ENCODE measurements at places on chromosomes 11 and 22.

- DNase-seq, result no peak
Measured at GRCh38 chr11:2522631-2523255, 77.9 kb downstream of the KCNQ1 start.

DNA sequence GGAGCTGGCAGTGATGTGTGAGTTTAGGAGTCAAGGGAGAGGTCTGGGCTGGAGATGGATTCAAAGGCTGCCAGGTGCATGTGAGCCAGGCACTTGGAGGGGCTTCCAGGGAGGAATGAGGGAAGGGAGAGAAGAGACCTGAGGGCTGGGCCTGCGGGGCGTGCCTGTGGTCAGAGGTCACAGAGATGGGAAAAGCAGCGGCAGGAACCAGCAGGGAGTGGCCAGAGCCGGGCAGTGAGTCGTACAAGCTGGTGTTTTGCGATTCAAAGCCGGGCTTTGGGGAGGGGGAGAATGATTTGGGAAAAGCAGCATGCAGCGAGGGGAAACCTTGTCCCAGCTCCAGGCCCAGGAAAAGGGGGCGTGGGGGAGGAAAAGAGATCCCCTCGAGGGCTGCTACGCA, 96.9 kb upstream of the RTL6 start:
- DNase-seq, result no peak

DNA sequence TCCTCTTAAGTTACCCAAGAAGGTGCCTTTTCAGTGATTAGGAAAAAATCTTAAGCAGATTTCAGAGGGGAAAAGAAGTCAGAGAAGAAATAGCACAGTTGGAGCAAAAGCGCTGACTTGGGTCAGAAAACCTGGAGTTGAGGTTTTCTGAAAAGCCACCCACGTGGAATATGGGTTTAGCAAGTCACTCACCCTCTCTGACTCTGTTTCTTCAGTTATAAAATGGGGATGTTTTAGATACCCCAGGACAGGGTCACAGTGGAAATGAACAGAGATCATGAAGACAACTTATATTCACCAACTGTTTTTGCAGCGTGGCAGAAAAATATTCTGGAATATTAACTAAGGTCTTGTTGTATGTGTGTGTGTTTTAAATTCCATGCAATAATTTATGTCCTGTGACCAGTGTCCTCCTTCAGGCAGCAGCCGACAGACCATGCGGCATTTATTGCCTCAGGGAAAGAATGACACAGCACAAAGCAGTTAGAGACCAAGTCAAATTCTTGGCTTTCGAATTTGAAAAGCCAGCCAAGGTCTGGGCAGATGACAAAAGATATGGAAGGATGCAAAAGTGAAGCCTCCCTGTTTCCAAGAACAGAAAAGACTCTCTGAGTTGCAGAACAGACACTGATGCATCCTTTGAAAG, 119.9 kb downstream of the MIAT start:
- no peak for DNase-seq

- DNase-seq, result peak; percentile 22
Measured at GRCh38 chr11:22244986-22245592, 52.2 kb downstream of the ANO5 start.

DNA sequence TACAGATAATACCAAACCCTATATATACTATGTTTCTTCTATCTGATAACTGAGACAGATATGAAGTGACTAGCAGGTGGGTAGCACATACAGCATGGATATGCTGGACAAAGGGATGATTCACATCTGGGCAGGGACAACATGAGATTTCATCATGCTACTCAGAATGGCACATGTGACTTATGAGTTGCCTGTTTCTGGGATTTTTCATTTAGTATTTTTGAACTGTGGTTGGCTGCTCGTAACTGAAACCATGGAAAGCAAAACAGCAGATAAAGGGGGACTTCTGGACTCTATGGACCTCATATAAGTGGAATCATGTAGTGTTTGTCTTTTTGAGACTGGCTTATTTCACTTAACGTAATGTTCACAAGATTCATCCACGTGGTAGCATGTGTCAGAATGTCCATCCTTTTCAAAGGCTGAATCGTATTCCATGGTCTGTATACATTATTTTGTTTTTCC, 883.0 kb downstream of the TBC1D22A start:
- no peak for DNase-seq

GRCh38 chr11:93540896-93541553, 2.2 kb downstream of the SMCO4 start:
- no peak for DNase-seq

DNA sequence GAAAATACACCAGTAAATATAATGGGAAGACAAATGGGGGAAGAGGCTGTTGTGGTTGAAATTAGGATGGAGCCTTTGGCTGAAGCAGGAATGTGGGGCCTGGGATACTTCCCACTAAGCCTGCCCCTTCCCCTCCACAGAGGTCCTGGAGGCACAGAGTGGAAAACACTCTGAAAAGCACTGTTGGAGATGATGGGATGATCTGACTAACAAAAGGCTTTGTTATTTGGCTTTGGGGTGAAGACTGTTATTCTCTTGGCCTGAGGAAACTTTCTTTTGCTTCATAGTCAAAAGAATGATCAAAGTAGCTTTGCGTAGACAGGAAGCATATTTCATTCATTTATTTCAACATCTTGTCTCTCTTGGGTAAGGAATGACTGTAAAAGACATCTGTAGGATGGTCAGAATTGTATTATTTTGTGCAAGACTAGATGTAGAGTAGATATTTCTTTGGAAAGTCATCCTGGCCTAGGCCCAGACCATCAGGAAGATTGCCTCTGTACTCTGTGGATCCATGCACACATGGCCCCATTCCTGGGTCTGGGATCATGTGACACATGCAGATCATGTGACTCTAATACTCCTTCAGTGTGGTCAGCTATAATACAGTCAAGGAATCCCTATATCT, 111.4 kb downstream of the SPON1 start:
- DNase-seq, result no peak

GRCh38 chr11:36098087-36098486, 154.2 kb downstream of the LDLRAD3 start:
- no peak for DNase-seq

DNA sequence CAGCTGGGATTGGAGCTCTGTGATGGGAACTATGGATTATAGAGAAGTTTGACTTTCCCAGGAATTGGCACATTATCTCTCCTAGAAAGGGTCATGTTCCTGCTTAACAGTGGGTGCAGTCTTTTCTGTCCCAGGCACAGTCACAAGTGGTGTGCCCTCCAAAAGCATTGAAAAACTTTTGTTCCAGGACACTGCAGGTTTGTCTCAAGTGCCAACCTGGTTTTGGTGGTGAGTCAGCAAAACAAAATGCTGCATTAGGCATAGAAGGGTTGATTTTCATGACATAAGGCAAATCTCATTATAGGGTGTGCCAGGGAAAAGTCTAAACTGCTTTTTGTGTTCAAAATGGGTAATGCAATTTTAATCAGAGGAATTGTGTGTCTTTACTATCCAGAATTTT, 4.9 kb downstream of the HTATIP2 start:
- DNase-seq, result no peak

DNA sequence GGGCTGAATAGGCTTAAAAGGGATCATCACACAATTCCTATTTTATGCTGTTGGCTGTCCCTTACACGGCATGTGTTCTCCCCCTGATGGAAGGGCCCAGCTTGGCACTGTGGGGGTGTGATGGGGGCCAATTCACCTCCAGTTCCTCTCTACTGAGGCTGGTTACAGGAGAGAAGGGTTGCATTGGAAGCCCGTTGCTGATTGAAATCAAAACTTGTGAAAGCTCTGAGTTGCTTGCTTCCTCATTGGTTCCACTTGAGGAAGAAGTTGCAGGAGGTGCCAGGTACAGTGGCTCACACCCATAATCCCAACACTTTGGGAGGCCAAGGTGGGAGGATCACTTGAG, 13.3 kb upstream of the PRG2 start:
- DNase-seq, result no peak

DNA sequence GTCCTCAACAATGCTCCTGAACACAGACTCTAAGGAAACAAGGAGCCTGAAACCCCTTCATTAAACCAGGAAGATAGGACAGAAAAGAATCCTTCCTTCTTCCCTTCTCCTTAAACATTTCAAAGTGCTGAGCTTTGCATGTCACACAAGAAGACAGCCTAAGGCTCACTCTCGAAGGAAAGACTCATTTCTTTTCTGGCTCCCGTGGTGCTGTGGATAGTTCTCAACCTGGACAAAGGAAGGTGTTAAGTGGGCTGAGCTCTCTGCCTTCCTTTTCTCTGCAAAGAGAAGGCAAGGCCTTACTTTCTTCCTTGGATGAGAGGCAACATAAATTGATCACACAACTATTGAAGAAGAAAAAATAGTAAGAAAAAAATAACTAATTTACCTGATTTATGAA, 452.4 kb upstream of the DDI1 start:
- no peak for DNase-seq

GRCh38 chr11:44694443-44694842, 32.3 kb upstream of the TSPAN18 start:
- peak; percentile 5 for DNase-seq

DNA sequence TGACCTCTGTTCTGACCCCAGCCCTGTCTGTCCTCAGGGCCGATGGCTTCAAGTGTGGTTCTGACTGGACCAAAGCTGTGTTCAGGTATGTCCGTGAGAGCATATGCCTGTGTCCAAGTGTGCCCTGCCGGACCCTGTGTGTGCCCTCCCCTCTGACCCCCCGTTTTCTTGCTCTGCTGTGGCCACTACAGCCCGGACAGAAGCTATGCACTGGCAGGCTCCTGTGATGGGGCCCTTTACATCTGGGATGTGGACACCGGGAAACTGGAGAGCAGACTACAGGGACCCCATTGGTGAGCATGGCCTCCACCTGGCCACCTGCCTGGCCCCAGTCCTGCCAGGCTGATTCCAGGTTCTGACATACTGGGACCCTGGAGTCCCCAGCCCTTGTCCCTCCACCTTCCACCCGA, 14.5 kb downstream of the ATG16L2 start:
- no peak for DNase-seq

GRCh38 chr11:117634756-117635603, 162.0 kb downstream of the DSCAML1 start:
- no peak for DNase-seq

- DNase-seq, result no peak
Measured at GRCh38 chr11:5137014-5137413, 1.1 kb downstream of the OR52A5 start.

DNA sequence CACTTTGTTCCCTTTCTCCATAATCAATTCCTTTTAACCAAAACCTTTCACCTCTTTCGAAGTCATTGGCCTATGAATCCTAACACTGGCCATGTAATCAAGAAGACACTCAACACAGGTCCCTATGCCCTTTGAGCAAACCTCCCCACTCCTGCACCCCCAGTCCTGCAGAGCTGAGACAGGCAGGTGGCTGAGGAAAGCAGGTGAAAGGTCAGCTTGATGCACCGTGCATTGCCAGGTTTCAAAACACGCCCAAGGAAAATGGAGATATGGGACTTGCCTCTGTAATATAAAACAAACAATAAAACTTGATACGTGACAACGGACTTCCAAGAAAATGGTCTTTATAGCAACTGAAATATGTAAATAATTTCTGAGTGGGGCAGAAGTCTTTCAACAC, 10.6 kb downstream of the CPT1A start:
- DNase-seq, result no peak

- peak; percentile 94 for DNase-seq
Measured at GRCh38 chr22:39534591-39535356, 2.2 kb upstream of the RPS19BP1 start.

GRCh38 chr11:43879789-43880639, 617 bp upstream of the ALKBH3 start:
- DNase-seq, result no peak

- no peak for DNase-seq
Measured at GRCh38 chr22:22836635-22837034, 51.0 kb upstream of the IGLL5 start.

DNA sequence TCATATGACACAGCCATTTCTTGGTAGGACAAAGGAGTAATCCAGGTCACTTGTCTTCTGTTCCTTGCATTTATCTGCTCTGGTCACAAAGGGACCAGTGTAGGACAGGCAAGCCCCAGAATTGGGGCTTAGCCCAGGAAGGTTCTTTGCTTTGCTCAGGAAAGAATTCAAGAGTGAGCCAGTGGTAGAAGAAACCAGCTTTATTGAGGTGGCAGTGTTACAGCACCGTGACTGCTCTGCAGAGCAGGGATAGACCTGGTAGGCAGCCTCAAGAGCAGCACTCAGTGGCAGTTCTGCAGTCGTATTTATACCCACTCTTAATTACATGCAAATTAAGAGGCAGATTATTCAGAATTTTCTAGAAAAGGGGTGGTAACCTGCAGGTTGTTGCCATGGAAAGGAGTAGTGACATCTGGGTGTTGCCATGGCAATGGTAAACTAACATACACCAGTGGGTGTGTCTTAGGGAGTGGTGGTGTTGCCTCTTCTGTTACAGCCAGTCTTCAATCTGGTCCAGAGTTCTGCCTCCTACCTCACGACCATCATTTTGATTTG, 84.9 kb upstream of the RAB1B start:
- DNase-seq, result peak; percentile 8

DNA sequence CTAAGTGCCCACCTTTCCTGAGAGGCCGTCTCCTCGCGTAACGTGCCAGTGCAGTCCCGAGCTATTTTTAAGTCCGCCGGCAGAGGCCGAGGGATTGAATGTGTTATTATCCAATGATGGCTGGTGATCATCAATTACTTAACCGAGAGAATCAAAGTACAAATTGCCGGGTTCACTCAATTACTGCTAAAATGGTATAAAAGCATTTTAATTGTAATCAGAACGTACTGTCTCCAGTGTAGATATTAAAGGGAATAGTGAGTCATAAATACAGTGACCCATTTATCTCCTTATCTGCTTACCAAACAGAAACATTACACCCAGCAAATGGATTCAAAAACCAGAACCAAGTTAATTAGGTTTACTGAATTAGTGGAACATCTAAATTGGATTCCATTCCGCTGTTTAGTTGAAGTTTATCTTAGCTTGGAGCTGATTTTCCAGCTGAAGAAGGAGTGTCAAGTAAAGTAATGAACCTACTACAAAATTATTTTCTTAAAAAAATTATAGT, 334.9 kb downstream of the BRD1 start:
- no peak for DNase-seq

- DNase-seq, result no peak
Measured at GRCh38 chr22:22976033-22976922, 88.7 kb downstream of the IGLL5 start.

DNA sequence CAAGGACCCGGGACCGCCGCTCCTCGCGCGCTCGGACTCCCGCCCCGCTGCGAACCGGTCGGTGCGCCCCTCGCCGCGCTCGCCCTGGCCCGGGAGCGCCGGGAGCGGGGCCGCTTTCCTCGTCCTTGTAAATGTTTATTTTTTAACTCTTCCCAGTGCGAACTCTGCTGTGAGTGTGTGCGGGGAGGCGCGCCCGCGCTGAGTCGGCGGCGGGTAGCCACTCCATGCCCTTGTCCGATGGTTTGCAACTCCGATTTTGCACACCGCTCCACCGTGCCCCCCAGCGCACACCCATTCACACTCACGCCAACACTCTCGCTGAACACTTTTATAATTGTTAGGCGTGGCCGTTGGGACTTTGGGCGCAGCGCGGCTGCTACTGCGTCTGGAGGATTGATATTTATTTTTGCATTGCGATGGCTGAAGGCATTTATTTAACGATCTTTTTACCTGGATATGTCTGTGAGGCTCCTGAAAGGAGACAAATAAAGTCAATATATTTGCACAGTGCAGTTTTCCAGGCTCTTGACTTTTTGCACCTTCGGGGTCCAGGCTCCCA, 1.0 kb downstream of the C11orf96 start:
- DNase-seq, result no peak

- DNase-seq, result no peak
Measured at GRCh38 chr11:2581151-2581930, 118.5 kb downstream of the KCNQ1OT1 start.

- no peak for DNase-seq
Measured at GRCh38 chr11:82117362-82117761, 616.3 kb downstream of the FAM181B start.

All from activated CD8-positive, alpha-beta T cell treated with anti-CD3 and anti-CD28 coated beads for 36 hours (primary cell).